ENCODE measurements at places on chromosomes 6 and 20.

GRCh38 chr6:165662749-165663376 is at the start of gene PDE10A:
PDE10A (minus strand) TSS chr6:165663241; CDS start chr6:165662811, 430 bp downstream.
- DNase-seq = peak; percentile 72

DNA sequence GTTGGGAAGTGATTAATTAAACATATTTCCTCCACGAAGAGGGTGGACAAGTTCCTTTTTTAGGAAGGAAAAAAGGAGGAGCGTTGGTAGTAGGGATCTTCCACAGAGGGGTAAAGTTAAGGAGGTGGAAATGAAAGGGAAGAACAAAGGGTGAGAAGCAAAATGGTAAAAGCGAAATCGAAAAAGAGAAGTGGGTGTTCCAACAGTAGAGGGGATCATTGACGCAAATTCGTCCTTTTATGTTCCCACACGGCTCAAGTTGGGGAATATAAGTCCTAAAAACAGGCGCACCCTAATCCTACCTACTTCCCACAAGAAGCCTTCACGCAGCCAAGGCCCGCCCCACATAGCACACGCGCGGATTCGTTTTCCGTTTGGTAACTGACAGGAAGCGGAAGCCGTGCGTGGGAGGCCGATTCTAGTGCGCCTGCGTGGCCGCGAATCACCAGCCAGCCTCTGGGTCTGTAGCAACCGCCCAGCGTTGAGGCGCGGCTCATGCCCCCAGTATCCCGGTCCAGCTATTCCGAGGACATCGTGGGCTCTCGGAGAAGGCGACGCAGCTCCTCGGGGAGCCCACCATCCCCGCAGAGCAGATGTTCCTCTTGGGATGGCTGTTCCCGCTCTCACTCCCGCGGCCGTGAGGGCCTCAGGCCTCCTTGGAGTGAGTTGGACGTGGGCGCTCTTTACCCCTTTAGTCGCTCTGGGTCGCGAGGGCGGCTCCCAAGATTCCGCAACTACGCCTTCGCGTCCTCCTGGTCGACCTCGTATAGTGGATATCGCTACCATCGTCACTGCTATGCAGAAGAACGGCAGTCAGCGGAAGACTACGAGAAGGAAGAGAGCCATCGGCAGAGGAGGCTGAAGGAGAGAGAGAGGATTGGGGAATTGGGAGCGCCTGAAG is at the start of gene NKAPL:
Gene NKAPL, plus strand, starts transcription at position 421 of the 901 bp plus-strand sequence. Its CDS starts 75 bp downstream, at position 496.
- DNase-seq = no peak

DNA sequence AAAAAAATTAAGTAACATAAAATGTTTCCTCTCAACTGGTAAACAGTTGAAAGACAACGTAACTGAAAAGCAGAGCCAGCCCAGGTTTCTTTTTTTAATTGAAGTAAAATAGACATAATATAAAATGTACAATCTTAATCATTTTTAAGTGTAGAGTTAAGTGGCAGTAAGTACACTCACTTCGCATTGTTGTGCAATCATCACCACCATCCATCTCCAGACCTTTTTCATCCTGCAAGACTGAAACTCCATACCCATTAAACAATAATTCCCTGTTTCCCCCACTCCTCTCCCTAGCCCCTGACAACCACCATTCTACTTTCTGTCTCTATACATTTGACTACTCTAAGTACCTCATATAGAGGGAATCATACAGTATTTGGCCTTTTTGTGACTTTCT is 395.7 kb downstream of the RNGTT start:
- DNase-seq = no peak

GRCh38 chr6:137305691-137306090 is 86.5 kb upstream of the IFNGR1 start:
- no peak for DNase-seq

DNA sequence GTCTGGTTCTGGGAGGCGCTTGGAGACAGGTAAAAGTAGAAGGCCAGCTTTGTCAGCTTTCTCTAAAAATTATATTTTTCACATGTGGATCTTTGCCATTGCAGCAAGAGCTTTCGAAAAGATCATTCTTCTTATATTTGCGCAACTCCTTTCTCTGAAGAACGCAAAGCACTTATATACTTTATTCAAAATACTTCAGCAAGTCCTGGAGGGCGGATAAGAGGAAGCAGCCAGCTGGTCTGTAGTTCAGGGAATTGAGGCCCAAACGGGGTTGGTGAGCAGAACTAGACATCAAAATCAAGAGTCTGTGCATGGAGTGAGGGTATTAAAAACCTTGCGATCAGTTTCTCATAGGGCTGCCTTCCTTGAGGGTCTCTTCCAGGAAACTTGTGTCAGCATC is 182.3 kb downstream of the DTNBP1 start:
- no peak for DNase-seq

- DNase-seq = peak; percentile 7
Measured at GRCh38 chr6:7311917-7312615, 933 bp downstream of the SSR1 start.

- no peak for DNase-seq
Measured at GRCh38 chr6:116764629-116764960, 924 bp downstream of the FAM162B start.
